Thoracic aorta endothelial cell (primary cell): ENCODE measurements at places on chromosomes 6 and 20. TPM values are rescaled to one million over a fixed set of nuclear protein-coding genes. Genes with fewer than 3 reads are reported as not detected.

The MUC22 gene
- total RNA-seq = not detected in 2 replicates

The LAMP5 gene
- 0.66 and 0.72 TPM in 2 replicates for total RNA-seq

The PSMB9 gene
- 7.0 and 9.1 TPM in 2 replicates for total RNA-seq

The CDC5L gene
- 34.7 and 35.6 TPM in 2 replicates for total RNA-seq

The ULBP1 gene
- total RNA-seq = 0.43 and 1.1 TPM in 2 replicates

The SALL4 gene
- total RNA-seq = under 0.01 and 0.14 TPM in 2 replicates

The TINAG gene
- total RNA-seq = not detected in 2 replicates

The TFAP2A gene
- total RNA-seq = 0.79 and 2.9 TPM in 2 replicates

The NMBR gene
- total RNA-seq = not detected in 2 replicates

The CEBPB gene
- total RNA-seq = 5.2 and 7.4 TPM in 2 replicates
